ENCODE measurements at places on chromosomes 11 and 22.
A peak's percentile ranks its signal among the peaks of the same experiment; 100 is the strongest.

GRCh38 chr11:61187505-61188130 lies 15.7 kb upstream of the PGA3 start:
- peak; percentile 83 for DNase-seq

GRCh38 chr22:26602127-26602526 lies 12.2 kb upstream of the TPST2 start:
- no peak for DNase-seq

DNA sequence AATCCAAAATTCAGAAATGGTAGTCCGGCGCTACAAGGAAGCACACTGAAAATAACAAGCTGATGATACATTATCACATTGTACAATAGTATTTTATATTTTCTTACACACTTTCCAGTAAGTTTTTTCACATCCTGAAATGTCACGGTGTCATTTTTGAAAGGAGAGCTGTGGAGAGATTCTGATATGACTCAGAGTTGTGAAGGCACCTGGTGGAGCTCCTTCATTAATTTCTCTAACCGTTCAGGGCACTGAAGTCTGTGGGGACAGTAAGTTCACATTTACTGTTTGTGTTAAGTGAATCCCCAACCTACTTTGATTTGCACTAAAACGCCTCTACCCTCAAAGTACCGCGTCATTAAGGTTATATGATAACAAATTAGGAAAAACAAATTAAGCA lies 13.3 kb downstream of the LDHAL6A start:
- DNase-seq = no peak

GRCh38 chr11:36196411-36196998 lies 92.7 kb downstream of the COMMD9 start:
- no peak for DNase-seq

- DNase-seq = no peak
These were observed 458.4 kb downstream of the MIAT start for GRCh38 chr22:27115816-27116256.

- DNase-seq = no peak
These were observed 56.8 kb downstream of the C22orf31 start for GRCh38 chr22:29004647-29005371.

- no peak for DNase-seq
These were observed 114.9 kb downstream of the KCNQ1 start for GRCh38 chr11:2559527-2560311.

- DNase-seq = no peak
These were observed 50.4 kb downstream of the ANO1 start for GRCh38 chr11:70128435-70128906.

DNA sequence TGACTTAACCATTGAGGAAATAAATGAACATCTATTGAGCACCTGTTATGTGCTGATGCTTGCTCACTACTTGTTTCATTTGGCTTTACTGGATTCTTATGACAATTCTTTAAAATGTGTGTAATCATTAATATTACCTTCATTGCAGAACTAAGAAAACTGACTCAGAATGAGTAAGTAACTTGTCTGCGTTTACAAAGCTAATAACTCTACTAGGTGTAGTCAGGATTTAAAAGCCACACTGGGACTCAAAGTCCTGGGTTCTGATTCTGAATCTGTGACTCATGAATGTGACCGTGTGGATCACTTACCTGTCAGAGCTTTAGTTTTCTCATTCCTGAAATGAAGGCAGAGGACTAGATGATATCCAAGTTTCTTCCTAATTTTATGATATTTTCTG lies 23.4 kb upstream of the KIRREL3 start:
- no peak for DNase-seq

DNA sequence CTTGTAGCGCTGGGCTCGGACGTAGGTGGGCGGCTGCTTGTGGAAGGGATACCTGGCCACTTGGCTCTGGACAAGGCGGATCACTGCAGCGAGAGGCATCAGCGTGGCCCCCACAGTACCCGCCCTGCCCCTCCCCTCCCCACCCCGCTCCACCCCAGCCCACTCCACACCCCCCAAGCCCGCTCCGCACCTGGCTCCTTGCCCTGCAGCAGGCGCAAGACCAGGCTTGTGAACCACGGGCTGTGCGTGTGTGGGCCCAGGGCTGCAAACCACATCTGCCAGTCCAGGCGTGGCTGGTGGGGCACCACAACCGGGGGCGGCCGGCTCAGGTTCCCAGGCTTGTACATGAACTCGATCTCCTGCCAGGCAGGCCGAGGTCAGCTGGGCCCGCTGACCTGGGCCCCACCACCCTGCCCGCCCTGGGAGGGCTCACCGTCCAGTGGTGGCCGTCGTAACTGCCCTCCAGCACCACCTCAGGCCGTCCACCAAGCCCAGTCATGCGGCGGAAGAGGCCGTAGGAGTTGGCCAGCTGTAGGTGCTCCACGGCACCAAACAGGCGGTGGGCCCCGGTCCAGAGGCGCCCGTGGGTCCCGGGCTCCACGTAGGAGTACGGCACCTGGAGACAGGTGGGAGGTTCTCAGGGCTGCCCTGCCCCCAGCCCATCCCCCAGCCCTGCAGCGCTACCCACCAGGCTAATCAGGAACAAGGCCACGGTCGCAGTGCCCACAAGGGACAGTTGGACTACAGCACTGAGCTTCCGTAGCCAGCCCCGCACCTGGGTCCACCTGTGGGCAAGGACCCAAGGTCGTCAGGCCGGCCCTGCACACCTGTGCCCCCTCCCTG lies 2.9 kb downstream of the LMF2 start:
- no peak for DNase-seq

GRCh38 chr22:42372976-42373375 lies 59.2 kb downstream of the NFAM1 start:
- no peak for DNase-seq

DNA sequence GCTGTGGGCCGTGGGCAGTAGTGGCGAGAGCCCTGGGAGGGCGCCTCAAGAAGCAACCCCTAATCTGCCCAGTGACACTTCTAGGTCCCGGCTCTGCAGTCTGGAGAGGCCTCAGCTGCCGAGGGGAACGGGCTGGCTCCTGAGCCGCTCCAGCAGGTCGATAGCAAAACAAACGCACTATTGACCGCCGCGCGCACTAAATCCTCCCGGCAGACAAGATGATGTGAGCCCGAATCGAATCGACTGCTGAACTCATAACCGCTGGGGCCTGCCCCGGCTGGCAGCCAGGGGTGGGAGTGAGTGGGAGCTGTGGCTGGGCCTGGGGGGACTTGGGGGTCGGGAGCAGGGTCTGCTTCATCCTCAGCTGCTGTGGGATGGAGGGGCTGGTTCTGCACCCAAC lies 36.1 kb downstream of the FLRT1 start:
- DNase-seq = no peak

- peak; percentile 24 for DNase-seq
These were observed 66.0 kb downstream of the KCNQ1 start for GRCh38 chr11:2510626-2511402.

- no peak for DNase-seq
These were observed 168.8 kb downstream of the BRD1 start for GRCh38 chr22:49658902-49659280.

DNA sequence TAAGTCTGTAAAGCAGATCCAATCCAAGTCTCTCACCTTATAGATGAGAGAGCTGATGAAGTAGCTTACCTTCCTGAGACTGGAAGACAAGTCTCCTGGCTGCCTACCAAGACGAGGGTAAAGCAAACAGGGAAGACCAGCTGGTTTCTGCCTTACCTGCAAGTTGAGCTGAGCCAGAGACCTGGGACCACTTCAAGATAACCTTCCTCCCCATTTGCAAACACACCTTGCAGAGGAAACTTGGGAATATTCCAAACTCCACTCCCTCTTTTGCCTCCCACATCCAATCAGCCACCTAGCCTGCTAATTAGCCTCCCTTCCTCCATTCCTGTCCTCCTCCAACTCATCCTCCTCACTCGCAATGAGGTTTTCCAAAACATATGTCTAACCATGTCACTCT lies 23.4 kb upstream of the ROBO3 start:
- no peak for DNase-seq

DNA sequence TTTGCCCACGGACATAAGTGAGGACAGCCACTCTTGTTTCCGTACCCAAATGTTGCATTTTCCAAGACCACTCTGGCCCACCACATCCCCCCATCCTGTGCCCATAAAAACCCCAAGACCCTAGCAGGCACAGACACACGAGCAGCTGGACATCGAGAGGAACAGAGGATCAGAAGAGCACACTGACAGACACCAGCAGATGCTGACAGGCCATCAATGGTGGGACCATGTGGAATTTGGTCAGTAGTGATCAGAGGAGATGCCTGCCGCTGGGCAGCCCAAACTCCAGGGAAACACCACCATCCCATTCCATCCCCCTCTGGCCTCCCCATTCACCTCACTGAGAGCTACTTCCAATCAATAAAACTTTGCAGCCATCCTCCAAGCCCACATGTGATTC lies 87.0 kb downstream of the DLG2 start:
- no peak for DNase-seq

GRCh38 chr11:64253043-64253442 lies 1.7 kb downstream of the PLCB3 start:
- DNase-seq = no peak

GRCh38 chr11:123373754-123374621 lies 56.1 kb upstream of the GRAMD1B start:
- no peak for DNase-seq

GRCh38 chr11:45076761-45077160 lies 69.7 kb upstream of the PRDM11 start:
- no peak for DNase-seq

- DNase-seq = no peak
These were observed 12.9 kb downstream of the SFI1 start for GRCh38 chr22:31509061-31509762.

- no peak for DNase-seq
These were observed 7.2 kb upstream of the ELMOD1 start for GRCh38 chr11:107583629-107584195.

GRCh38 chr11:134665188-134665535 lies 253.1 kb upstream of the B3GAT1 start:
- DNase-seq = no peak

DNA sequence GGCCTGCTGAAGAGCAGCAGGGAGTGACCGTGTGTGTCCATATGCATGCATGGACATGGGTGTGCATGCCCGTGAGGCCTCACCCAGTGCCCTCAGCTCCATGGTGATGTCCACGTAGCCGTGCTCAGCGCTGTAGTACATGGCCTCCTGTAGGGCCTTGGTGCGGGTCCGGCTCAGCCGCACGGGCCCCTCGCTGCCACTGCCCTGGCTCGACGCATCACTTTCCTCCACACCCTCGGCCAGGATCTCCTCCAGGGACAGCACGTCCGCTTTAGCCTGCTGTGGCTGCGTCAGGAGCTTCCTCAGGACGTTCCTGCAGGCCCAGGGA lies 57.0 kb downstream of the NAT10 start:
- DNase-seq = no peak

- DNase-seq = no peak
These were observed 57.0 kb downstream of the GDPD4 start for GRCh38 chr11:77244277-77245027.

DNA sequence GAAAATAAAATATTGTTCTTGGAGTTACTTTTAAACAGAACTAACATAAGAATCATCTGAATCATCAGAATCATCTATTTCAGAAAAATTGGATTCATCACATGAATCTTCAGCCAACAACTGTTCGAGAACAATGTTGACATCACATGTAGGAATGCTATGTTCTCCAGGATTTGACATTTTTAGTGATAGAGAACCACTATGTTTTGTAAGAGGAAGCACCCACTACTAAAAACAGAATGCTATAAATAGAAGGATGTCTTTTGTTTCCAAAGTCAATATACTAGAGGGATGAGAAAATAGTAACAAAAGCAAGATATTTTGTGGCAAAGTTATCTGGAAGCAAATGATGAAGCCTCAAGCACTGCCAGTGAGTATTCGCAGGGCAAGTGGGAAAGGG lies 263.4 kb upstream of the DDI1 start:
- DNase-seq = no peak

- DNase-seq = no peak
These were observed 31.3 kb downstream of the WNT7B start for GRCh38 chr22:45945621-45946106.

DNA sequence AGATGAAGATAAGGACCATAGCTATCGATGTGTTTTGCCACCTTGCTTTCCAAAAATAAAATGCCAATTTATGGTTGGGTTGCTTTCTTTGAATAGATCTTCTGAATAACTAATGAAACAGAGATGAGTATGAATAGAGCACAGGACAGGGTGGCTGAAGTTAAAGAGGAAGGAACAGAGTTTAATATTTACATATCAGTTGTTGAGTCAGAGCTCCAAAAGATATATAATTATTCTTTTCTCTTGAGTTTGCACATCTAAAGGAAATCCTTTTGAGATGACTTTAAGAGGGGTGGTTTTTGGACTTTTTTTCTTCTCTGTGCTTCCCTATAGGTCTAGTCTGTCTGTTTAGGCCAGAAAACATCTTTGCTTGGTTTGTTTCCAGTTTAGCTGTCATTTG lies 115.2 kb downstream of the DDX10 start:
- DNase-seq = no peak

DNA sequence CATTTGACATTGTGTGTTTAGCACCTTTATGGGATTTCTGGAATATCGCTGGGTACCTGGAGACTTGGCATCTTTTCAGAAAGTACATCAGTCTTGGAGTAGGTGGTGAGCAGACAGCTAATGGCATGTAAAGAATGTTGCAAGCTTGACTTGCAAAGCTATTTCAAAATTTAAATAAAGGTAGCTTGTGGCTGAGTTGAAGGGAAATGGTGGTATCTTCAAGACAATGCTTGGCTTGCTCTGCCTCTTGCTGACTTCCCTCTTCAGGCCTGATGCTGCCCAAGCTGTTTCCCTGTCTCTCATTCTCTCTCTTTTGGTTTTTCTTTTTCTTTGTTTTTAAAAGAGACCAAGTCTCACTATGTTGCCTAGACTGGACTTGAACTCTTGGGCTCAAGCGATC lies 13.2 kb downstream of the ZNRF3 start:
- no peak for DNase-seq

DNA sequence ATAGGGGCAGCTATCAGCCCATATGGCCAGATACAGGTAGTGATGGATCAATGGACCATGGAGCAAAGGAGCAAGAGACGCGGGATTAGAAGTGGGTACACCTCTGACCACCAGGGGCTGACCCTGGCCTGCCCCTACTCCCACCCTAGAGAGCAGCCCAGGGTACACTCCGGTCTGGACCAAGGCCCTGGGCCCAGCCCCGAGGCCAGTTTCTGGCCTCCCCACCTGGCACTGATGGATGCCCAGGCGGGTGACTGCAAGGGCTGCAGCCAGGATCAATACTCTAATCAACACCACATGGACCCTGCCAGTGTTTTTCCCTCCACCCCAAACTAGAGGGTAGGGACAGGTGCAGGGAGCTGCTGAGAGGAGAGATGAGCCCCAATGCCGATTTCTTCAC lies 74.1 kb upstream of the NECTIN1 start:
- DNase-seq = no peak

DNA sequence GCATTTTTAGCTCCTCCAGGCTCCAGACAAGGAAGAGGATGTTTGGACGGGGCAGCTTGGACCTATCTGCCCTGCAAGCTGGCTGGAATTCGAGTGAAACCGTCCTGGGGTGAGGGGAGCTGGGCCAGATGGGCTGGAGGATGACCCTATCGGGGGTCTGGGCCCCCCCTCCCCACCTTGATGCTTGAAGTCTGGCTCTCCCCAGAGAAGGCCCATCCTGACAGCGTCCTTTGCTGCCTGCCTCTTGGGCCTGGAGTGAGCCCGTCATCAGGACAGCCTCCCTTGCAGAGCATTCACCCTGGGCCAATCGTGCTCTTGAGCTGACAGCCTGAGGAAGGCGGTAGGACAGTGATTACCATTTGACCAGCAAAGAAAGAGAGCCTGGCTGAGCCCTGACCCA lies 5.3 kb upstream of the PDGFB start:
- no peak for DNase-seq

Measured in GM13977 (cell line).